ENCODE measurements at places on chromosomes 7 and 10.

- no peak for DNase-seq
Observed at GRCh38 chr7:39527296-39527695, 38.9 kb upstream of the YAE1 start.

GRCh38 chr7:87574630-87575029 is 26.1 kb downstream of the ABCB1 start:
- DNase-seq: no peak

DNA sequence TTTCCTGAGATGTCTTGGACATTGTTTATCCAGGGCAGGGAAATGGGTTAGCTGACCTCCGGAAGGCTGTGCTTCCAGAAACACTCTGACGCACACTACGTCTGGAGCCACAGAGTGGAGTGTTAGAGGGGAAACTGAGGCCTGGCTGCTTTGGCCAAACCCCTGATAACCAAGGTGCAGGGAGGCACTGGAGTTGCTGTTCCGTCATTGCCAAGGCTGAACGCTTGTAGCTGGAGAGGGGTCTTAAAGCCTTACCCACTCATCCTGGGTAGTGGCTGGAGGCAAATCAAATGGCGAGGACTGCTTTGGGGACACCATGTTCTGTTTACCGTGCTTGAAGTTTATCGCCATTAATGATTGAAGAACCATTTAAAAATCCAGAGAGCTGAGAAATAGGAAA is 604.1 kb upstream of the FOXK1 start:
- no peak for DNase-seq

- DNase-seq: no peak
Observed at GRCh38 chr10:126353666-126354065, 34.6 kb downstream of the ADAM12 start.

DNA sequence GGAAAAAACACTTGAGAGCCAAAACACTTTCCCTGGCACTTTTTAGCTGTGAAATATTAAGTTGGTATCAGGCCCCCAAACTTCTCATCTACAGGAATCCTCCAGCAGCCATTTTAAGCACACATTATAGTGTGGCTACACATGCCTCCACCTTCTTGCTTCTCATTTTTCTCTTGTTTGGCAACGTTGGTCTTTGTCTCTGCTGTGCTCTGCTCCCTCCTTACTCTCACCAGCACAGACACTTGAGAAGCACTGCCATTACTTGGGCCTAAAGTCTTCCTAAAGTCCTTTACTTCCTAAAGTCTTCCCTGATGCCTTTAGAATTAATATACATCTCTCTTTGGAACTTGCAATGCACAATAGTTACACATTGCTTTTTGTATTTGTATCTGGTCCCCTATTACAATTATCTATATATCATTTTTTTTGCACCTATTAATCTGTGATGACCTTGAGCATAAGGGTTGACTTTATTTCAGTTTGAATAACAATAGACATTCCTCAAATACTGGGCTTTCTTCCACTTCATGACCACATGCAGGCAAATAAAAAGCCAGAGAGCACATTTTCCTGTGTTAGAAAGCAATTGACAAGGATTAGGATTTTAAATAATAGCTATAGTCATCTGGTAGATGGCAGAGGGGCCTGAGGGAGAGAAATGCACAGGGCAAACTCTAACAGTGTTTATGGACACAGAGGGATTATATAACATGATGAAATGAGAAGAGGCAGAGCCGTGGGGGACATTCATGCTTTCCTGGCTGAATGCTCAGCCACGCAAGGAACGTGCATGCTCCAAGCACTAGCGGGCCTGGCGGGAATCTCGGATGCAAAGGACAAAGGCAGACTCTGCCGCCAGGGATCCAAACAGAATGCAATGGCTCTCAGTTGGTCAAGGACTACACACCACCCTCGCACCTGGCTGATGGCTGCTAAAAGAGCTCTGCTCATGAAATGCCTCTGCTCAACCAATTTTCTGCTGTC is 99.3 kb downstream of the CDC14C start:
- DNase-seq: no peak

GRCh38 chr7:31679574-31680305 is 7.3 kb upstream of the PPP1R17 start:
- no peak for DNase-seq
